Thyroid gland (tissue), 4 donors: ENCODE measurements at places on chromosomes 3 and 15.

DNA sequence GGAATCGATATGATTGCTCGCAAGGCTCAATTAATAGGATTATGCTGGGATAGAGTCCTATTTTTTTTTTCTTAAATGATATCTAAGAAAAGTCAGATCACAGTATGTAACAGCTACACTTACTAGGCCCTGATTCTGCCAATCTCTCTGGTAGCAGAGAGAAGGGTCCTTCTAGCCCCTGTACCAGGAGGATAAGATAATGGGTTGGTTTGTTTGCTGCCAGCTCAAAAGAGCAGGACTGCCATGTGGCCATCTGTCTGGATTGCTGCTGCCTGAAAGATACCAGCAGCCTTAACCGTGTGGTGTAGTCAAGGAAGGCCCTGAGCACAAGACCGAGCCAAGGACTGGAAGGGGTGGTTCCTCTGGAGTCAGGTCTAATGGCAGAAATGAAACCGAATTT, 236.4 kb downstream of the KLF13 start:
- no peak for DNase-seq

DNA sequence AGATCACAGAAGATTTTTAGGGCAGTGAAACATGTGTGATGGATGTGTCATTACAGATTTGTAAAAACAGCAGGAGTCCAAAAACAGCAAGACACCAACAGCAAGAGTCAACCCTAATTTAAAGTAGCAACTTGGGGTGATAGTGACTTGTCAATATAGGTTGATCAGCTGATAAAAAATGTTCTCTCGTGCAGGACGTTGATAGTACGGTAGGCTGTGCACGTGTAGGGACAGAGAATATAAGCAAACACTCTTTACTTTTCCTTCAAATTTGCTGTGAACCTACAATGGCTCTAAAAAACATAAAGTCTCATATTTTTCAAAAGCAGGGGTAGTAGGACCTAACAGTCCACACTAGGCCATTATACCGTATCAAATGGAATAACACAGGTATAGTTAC, 120.8 kb downstream of the STAG1 start:
- no peak for DNase-seq

- DNase-seq = no peak
Measured at GRCh38 chr3:64108231-64108630, 84.9 kb upstream of the PSMD6 start.

- peak; percentile 97 for DNase-seq
Measured at GRCh38 chr3:149657926-149658743, at the start of gene WWTR1. WWTR1 (minus strand) TSS chr3:149658025; CDS start chr3:149657306, 719 bp downstream.

DNA sequence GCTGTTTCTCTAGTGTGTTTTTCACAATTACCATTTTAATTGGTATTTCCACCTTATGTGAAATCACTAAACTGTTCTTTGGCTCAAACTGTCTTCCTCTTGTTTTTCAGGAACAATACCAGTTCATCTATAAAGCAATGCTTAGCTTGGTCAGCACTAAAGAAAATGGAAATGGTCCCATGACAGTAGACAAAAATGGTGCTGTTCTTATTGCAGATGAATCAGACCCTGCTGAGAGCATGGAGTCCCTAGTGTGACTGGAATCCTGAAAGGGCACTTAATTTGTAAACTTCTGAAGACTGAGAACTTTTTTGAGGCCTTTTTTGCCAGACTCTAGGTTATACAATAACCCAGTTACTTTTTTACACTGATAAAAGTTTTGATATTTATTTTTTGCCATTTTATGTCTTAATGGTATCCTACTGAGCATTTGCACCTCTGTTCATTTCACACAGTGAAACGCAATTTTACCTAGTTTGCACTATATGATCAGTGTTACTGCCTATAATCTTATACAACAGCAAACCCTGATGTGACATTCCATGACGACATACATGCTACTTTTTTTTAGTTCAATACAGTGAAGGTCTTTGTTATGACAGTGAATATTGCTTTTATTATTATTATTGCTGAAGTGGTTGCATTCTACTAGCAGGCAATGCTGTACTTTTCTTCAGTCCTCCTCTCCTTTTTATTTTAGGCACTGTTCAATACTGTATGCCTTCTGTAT, 80.1 kb downstream of the FEZF2 start:
- DNase-seq = no peak

DNA sequence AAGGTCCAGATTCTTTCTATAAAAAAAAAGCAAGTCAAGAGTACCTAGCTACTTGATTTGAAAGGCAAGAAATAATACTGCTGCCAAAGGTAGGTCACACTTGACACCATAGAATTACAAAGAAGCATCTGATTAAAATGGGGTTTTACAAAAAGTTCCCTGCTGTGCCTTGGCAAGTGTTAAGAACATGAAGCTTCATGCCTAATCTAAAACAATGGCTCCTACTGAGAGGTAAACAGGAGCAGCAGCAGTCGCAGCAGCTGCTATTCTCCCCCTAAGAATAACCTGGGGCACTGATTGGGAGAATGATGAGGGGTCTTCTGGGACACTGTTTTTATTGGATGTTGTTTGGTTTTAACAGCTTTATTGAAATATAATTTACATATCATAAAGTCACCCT, 14.1 kb downstream of the UBP1 start:
- no peak for DNase-seq

- DNase-seq = no peak
Measured at GRCh38 chr15:88874684-88875083, 20.7 kb downstream of the HAPLN3 start.

GRCh38 chr3:124812291-124813265, 74.6 kb downstream of the ITGB5 start:
- DNase-seq = peak; percentile 94

- DNase-seq = no peak
Measured at GRCh38 chr3:147393261-147393942, 12.9 kb downstream of the ZIC4 start.

DNA sequence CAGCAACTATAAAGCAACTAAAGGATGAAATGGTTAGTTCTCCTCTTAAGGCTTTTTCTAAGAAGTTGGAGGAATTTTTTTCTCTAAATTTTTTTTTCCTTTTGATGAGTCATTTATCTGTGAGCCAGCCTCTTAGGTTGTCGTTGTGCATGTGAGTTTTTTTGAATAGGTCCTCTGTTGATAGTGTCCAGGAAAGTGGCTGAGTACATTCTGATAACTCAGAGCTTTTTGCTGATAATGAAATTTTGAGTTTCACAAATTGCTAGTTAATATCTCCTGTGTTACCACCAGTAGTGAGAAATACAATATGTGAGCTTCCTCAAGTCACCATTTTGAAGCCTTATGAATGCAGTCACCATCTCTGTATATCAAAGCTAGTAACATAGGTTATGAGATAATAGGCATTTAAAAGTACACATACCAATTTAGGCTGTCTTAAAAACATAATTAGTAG, 7.1 kb upstream of the LXN start:
- no peak for DNase-seq

DNA sequence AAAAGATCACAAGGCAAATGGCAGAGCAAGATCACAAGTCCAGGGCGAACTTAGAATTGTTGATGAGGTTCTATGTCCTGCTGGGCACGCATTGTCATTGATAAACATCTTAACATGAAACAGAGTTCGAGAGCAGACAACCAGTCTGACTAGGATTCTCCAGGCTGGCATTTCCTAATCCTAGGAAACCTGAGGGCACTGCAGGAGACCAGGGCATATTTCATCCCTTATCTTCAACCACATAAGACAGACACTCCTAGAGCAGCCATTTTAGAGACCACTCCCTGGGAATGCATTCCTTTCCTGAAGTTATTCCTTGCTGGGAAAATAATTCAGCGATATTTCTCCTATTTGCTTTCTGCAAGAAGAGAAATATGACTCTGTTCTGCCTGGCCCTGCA, 1199.9 kb downstream of the SI start:
- no peak for DNase-seq

- no peak for DNase-seq
Measured at GRCh38 chr3:153976891-153977554, 144.2 kb upstream of the ARHGEF26 start.

DNA sequence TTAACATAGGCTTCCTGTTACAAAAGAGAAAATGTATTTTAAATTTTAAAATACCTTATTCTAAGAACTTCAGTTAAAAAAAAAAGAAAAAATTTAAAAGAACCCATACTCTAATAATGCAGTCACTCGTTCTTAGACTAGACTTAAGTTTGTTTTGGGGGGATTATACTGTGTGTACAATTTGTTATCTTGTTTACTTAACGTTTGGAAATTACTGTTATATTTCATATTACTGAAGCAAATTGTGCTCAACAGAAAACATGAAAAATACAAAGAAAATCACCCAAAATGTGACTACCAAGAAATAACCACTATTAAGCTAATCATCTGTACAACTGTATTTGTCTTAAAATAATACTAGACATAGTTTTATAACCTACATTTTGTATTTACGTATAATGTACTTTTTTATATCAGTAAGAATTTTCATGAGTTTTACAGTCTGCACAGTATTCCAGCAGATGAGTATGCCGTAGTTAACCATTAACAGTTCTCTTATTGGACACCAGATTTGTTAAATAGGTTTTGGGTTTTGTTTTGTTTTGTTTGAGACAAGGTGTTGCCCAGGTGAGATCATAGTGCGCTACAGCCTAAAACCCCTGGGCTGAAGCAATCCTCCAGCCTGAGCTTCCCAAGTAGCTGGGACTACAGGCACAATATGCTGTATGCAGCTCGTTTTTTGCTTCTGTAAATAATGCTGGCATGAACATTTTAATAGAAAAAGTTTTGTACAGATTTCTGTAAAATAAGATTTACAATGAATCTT, 88.8 kb upstream of the CHD2 start:
- peak; percentile 68 for DNase-seq

DNA sequence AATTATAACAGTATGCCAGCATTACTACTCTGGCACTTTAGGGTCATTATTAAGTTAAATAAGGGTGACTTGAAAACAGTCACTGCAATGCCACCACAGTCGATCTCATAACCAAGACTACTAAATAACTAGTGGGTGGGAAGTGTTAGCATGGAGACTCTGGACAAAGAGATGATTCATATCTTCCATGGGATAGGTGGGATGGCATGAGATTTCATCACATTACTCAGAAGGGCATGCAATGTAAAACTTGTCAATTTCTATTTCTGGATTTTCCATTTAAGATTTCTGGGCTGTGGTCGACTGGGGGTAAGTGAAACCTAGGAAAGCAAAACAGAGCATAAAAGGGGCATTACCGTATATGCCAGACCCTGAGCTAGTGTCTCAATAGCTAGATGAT, 538.9 kb upstream of the GRM7 start:
- no peak for DNase-seq

- no peak for DNase-seq
Measured at GRCh38 chr15:92232317-92232716, 161.4 kb upstream of the ST8SIA2 start.

GRCh38 chr3:99683465-99683864, 45.1 kb downstream of the COL8A1 start:
- no peak for DNase-seq

- no peak for DNase-seq
Measured at GRCh38 chr3:138032567-138032966, 22.6 kb downstream of the CLDN18 start.

- DNase-seq = no peak
Measured at GRCh38 chr3:66572090-66572675, 71.4 kb upstream of the LRIG1 start.

GRCh38 chr15:80619680-80620079, 75.4 kb upstream of the ABHD17C start:
- DNase-seq = peak; percentile 23

GRCh38 chr15:70475921-70476320, 287.4 kb downstream of the UACA start:
- DNase-seq = no peak

- DNase-seq = no peak
Measured at GRCh38 chr3:38549486-38549885, 53.3 kb downstream of the EXOG start.

DNA sequence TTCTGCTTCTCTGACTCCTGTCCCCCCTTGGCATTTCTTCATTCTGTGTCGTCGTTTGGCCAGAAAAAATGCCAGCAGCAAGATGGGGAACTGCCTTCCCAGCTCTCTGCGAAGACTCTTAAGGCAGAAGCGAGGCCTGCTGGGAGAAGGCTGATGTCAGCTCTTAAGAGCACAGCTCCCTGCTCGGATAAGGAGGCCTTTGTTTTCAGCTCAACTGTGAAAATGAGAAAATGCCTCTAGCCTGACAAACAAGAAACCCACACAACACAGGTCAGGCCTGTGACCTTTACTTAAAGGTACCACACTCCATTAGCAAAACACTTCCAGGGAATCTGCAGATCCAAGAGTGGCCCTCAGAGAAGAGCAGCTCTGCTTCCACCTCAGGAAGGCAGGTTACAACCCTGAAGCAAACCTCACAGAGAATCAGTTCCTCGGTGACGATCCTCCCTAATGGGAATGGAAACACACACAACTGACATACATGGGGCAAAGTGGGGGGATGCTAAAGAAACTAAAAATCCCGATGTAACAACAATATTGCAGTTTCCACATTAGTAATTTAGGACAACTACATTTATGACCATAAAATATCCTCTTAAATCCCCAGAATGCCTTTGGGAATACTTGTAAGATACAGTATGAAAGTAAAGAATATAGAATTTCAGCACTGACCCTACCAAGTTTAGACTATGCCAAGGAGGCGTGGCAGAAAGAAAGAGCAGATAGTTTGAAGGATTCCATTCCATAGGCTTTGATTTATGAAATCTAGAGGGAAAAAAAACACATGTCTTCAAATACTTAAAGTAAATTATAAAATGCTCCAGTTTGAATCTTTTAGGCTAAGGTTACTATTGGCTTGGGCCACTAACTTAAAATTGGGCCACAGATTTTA, 52.1 kb downstream of the VGLL4 start:
- peak; percentile 71 for DNase-seq

DNA sequence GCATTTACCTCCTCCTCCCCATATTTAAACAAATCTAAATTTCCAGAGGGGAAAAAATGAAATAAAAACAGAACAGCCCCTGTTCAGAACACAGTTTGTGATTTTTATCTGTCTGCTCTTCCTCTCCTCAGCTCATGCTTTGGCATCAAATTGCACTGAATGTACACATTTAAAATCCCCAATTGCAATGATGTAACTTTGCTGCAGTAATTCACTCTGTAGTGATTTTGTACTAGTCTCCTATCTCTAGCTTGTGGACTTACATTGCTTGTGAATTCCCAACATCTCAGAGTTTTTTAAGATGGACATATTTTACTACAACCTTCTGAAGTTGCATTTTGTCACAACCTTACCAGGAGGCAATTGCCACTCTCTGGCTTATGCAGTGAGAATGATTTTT, 81.6 kb upstream of the ROBO2 start:
- no peak for DNase-seq

GRCh38 chr3:144822671-144823070, 851.0 kb downstream of the DIPK2A start:
- no peak for DNase-seq

DNA sequence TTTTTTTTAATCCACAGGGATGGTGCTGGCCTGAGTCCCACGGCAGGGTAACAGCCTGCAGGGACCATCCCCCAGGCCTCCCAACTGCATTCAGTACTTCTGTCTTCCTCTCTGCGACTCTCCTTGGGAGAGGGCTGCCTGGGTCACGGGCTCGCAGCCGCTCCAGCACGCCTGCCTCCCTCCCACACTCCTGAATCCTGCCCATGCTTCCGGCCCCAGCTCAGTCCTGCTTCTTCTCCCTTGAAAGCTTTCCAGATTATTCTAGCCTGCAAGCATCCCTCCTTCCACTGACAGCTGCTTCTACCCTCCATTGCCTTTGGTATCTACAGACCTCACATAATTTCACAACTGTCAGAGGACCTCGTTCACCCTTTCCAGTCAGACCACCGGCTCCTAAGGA, 32.4 kb downstream of the MEGF11 start:
- no peak for DNase-seq

GRCh38 chr15:77599899-77600298, 32.8 kb downstream of the LINGO1 start:
- no peak for DNase-seq
